GM12878 (cell line): ENCODE measurements at places on chromosomes 1 and 21. TPM values are rescaled to one million over a fixed set of nuclear protein-coding genes. Genes with fewer than 3 reads are reported as not detected.

DNA sequence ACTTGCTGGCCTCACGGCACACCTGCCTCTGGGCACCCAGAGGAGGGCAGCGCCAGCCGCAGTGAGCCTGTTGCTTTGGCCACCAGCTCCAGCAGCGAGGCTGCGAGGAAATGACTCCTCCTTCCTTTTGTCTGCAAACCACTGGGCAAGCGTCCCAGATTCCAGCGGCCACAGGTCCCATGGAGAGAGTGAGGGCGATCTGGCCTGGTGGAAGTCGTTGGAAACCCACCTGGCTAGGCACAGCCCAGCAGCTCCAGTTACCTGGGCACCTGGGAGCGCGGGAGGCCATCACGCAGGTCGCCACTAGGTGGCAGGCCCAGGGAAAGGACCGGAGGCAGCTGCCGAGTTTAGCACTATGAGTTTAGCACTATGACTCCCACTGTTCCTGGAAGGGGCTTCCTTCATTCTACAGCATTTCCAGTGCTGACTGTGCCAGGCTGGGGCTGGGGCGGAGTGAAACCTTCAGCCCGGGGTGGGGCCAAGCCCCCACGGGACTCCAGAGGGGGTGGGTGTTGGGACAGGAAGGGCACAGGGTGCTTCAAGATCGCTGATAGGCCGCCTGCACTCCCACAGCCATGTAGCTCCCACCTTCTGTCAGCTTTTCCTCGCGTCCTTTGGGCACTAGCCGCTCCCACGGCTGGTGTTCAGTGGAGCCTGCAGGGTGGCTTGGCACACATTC is 1.1 kb upstream of the ESPN start:
- peaks cover 10% of the 10 kb centered on the region for H3K4me1 ChIP-seq
- H3K27me3 ChIP-seq = peaks cover 22% of the 10 kb centered on the region; the same call in 1 of the 2 replicates
- H3K4me3 ChIP-seq = no peak overlapping the region
- H3K36me3 ChIP-seq = no peaks in the 10 kb centered on the region
- no peak overlapping the region for H3K27ac ChIP-seq
- no peak for DNase-seq

- H3K27ac ChIP-seq = no peak overlapping the region
- no peak overlapping the region for H3K4me3 ChIP-seq
- no peaks in the 10 kb centered on the region for H3K27me3 ChIP-seq
- no peaks in the 10 kb centered on the region; the same call in 1 of the 2 replicates for H3K36me3 ChIP-seq
- peaks cover 10% of the 10 kb centered on the region for H3K4me1 ChIP-seq
- DNase-seq = peak; percentile 4
Measured at GRCh38 chr1:235423214-235423652, 56.0 kb downstream of the TBCE start.

DNA sequence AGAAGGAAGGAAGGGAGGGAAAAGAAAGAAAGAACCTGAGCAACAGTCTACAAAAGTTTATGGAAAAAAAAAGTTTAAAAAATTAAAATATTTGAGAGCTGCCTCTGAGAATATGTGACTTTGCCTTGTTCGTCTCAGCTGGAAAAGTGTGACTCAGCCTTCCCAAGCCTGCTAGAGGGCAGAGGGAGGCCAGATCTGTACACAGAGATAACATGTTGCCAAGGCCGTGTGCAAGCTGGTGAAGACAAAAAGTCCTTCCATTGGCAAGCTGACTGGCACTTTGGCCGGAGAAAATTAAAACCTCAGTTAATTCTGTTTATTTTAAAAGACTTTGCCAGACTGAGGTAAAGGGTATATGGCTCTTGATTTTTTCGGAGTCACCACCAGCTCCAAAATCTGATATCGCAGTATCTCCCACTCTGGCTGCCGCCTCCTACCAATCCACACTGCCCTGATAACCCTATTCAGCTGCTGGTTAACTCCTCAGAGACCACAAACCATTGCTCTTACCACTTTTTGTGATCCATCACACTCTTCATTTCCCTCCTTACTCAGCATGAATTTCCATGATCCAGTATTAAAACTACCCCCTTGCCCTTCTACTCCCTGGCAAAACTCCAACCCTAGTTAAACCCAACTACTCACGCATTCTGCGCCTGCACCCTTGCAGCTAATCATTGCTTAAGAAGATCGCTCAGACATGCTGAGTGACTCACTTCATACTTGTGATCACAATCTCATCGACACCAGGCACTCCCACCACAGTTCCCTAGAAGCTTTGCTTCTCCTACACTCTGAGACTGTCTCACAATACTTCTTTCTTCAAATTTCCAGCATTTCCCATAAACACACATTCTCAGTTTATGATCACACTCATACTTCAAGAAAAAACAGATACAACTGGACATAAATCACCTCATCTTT is 5.7 kb upstream of the PPP1R15B start:
- DNase-seq = no peak
- H3K36me3 ChIP-seq = no peaks in the 10 kb centered on the region
- H3K27me3 ChIP-seq = no peaks in the 10 kb centered on the region
- no peak overlapping the region for H3K27ac ChIP-seq
- H3K4me1 ChIP-seq = peaks cover 7% of the 10 kb centered on the region; the same call in 1 of the 2 replicates

Gene IL10
- total RNA-seq = 0.67 and 1.1 TPM in 2 replicates

DNA sequence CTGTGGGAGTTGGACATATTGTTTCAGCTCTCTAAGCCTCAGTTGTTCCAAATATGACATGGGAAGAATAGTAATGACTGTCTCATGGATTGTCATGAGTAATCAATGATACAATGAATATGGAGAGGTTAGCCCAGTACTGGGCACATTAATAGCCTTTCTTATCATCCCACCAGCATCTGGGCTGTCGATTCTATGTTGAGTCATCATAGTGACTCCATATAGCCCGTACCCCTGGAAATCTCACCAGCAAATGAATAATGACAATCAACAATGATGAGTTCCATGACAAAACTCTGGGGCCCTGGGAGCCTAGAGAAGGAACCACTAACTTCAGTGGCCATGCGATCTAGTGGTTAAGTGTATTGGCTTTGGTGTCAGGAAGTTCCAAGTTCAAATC is 39.7 kb upstream of the GJB5 start:
- H3K27ac ChIP-seq = no peak overlapping the region
- DNase-seq = no peak

GRCh38 chr21:27339902-27340301 is 373.0 kb upstream of the ADAMTS5 start:
- no peaks in the 10 kb centered on the region for H3K4me1 ChIP-seq
- DNase-seq = no peak
- no peaks in the 10 kb centered on the region for H3K36me3 ChIP-seq
- no peaks in the 10 kb centered on the region for H3K27me3 ChIP-seq
- H3K27ac ChIP-seq = no peak overlapping the region

DNA sequence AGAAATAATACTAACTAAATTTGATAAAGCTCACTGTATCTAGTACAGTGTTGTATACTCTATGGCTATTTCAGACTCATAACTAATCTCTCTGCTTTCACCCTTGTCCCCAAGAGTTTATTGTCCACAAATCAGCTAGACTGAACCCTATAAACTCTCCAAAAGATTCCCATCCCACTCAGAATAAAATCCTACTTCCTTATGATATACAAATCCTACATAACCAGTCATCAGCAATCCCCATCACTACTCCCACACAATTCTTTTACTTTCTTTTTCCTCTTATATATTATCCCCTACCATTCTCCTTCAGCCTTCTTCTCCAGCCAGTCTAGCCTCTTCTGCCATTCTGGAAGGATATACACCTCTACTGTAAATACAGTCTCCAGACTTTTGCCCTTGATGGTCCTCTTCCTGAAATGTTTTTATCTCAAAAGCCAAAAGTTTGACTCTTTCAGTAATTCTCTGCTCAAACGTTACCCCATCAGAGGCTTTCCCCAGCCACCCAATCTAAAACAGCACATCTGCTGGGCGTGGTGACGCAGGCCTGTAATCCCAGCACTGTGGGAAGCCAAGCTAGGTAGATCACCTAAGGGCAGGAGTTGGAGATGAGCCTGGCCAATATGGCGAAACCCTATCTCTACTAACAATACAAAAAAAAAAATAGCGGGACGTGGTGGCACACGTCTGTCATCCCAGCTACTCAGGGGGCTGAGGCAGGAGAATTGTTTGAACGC is 41.6 kb downstream of the ABL2 start:
- H3K4me1 ChIP-seq = peaks cover 7% of the 10 kb centered on the region; the same call in 1 of the 2 replicates
- H3K36me3 ChIP-seq = no peaks in the 10 kb centered on the region
- no peak overlapping the region for H3K27ac ChIP-seq
- DNase-seq = no peak

Gene PLA2G2A
- total RNA-seq = 0.36 TPM in 1 of 2 replicates, not detected in the other

Gene NPR1
- 0.56 and 0.72 TPM in 2 replicates for total RNA-seq

- no peaks in the 10 kb centered on the region for H3K27me3 ChIP-seq
- no peaks in the 10 kb centered on the region for H3K36me3 ChIP-seq
- no peak overlapping the region for H3K27ac ChIP-seq
- H3K4me3 ChIP-seq = no peak overlapping the region
Measured at GRCh38 chr1:32427264-32427963, 33.2 kb upstream of the BSDC1 start.

GRCh38 chr1:234667600-234668576 is 57.9 kb upstream of the IRF2BP2 start:
- no peaks in the 10 kb centered on the region for H3K27me3 ChIP-seq
- H3K4me3 ChIP-seq = no peak overlapping the region
- H3K27ac ChIP-seq = no peak overlapping the region
- H3K4me1 ChIP-seq = peaks cover 14% of the 10 kb centered on the region

GRCh38 chr1:20224546-20224945 is 38.2 kb upstream of the PLA2G2C start:
- H3K4me1 ChIP-seq = no peaks in the 10 kb centered on the region
- peaks cover 3% of the 10 kb centered on the region; the same call in 1 of the 2 replicates for H3K27me3 ChIP-seq
- H3K4me3 ChIP-seq = no peak overlapping the region

DNA sequence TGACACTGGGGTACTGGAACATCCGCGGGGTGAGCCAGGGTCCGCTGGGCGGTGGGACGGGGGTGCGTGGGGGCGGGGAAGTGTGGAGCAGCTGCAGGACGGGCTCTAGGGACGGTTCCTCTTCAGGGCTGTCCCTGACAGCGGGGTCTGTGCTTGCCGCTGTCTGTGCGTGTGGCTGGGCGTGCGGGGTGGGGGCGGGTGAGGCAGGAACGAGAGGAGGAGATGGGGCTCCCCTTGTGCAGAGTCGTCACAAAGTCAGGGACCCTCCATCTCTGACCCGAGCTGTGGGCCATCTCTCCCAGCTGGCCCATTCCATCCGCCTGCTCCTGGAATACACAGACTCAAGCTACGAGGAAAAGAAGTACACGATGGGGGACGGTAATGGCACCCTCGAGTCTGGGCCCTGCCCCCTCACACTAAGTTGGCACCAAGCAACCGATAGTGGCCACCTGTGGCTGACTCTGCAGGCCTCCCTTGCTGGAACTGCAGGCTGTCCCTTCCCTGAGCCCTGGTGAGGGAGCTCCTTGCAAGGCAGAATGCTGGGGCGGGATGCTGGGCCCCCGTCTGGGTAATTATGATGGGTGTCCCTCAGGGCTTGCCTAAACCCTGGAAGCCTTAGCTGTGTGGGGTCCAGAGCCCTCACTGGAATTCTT is 392 bp downstream of the GSTM2 start:
- H3K4me1 ChIP-seq = peaks cover 10% of the 10 kb centered on the region
- DNase-seq = no peak
- H3K4me3 ChIP-seq = peak overlapping the region; percentile 63
- H3K27ac ChIP-seq = no peak overlapping the region
- H3K36me3 ChIP-seq = no peaks in the 10 kb centered on the region
- no peaks in the 10 kb centered on the region for H3K27me3 ChIP-seq

Gene MAB21L3
- 0.88 and 1.7 TPM in 2 replicates for total RNA-seq

DNA sequence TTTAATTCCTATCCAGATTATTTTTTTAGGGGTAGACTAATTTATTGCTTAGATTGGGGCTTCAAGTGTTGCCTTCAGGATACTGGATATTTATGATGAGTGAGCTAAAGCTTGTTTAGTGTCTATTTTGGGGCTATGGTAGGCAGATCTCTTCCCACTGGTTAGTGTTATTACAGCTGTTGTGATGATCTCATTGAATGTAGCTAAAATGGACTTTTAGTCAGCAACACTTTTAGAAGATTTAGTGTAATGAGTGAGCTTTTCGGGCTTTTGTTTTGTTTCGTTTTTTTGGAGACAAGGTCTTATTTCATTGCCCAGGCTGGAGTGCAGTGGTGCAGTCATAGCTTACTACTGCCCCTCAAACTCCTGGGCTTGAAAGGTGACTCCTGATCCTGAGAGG is 14.2 kb downstream of the THRAP3 start:
- no peak overlapping the region for H3K27ac ChIP-seq
- H3K4me1 ChIP-seq = no peaks in the 10 kb centered on the region
- H3K36me3 ChIP-seq = peaks cover 3% of the 10 kb centered on the region
- H3K27me3 ChIP-seq = no peaks in the 10 kb centered on the region
- no peak for DNase-seq

- H3K4me3 ChIP-seq = no peak overlapping the region
- no peaks in the 10 kb centered on the region for H3K27me3 ChIP-seq
- H3K27ac ChIP-seq = no peak overlapping the region
- DNase-seq = no peak
Measured at GRCh38 chr1:96519851-96520578, 201.6 kb upstream of the PTBP2 start.

Gene HPCAL4
- 0.05 and 0.16 TPM in 2 replicates for total RNA-seq

Gene ARHGAP29
- total RNA-seq = 0.18 and 0.24 TPM in 2 replicates

DNA sequence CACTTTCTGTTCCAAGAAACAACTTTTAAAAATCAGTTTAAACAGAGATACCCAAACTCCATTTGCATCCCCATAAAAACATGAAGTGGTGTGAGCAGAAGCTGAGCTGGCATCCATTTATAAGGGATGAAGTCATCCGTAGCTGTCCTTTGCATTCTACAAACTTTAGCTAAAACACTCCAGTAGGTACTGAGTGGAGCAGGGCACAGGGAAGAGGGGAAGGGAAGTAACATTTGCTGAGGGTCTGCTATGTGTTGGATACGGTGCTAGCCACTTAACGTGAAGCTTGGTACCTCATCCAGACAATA is 32.9 kb downstream of the VWA5B1 start:
- no peak overlapping the region for H3K4me3 ChIP-seq
- no peak overlapping the region for H3K27ac ChIP-seq
- H3K27me3 ChIP-seq = no peaks in the 10 kb centered on the region
- DNase-seq = no peak
- H3K4me1 ChIP-seq = peaks cover 24% of the 10 kb centered on the region

GRCh38 chr1:246566813-246567645 is 773 bp downstream of the CNST start:
- H3K4me1 ChIP-seq = peaks cover 17% of the 10 kb centered on the region
- H3K27me3 ChIP-seq = no peaks in the 10 kb centered on the region
- no peaks in the 10 kb centered on the region; the same call in 1 of the 2 replicates for H3K36me3 ChIP-seq
- H3K4me3 ChIP-seq = peak overlapping the region; percentile 84

DNA sequence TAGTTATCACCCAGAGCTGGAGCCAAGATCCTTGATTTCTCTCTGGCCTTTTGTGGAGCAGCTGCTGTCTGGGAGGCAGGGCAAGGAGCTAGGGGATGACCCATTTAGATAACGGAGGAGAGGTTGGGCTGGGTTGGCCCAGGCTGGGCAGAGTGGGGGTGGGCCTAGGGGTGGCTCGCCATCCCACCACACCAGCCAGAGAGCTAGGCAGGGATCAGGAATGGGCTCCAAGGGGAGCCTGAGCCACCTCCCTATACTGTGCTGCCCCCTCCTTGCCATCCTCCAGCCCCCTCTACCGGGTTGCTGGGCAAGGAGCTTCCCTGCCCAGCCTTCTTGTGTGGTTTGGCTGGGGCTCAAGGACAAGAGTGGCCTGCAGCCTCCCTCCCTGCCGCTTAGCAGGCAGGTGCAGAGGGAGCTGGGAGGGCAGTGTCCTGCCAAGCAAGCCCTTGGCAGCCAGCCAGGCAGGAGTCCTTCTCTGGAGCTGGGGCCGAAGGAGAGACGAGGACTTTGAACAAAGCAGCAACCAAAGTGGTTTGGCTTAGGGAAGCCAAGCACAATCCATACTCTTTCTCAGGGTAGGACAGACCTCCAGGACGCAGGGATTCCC is 4.1 kb downstream of the NUAK2 start:
- H3K27ac ChIP-seq = no peak overlapping the region
- H3K4me1 ChIP-seq = peaks cover 22% of the 10 kb centered on the region
- H3K36me3 ChIP-seq = no peaks in the 10 kb centered on the region
- no peaks in the 10 kb centered on the region for H3K27me3 ChIP-seq
